ENCODE measurements at places on chromosomes 7 and 10.

DNA sequence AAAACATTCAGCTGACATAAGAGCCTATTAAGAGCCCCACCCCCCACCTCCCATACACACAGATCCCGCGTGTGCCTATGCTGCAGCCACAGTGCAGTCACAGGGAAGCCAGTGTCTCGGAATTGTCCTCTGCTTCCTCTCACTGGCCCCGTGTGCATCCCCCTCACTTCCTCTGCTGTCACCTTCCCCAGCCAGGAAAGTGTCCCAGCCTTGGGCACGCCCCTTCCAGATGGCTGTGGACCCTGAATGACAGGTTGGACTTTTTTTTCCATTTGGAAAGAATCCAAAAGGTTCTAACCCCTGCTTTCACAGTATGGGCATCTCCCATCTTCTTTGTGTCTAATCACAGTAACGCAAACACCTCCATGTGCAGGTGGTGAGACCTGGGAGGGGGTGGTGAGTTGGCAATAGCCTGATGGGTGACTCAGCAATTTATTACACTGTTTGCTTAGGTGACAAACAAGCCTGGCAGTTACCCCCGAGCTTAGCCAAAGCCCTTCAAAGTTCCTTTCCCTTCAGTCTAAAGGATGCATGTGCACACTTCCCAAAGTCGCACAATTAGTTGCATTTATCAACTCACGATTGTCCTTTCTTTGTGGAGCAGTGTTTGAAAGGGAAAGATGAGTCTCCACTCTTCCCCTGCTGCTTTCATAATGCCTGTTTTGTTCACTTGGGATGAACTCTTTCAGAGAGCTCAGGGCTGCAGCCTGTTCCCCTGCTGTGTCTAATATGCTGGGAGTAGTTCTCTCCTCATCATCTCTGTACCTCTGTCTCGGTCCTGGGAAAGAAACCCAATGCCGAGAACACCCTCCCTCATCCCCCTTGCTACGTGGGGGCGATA is 67.5 kb upstream of the EFCAB10 start:
- no peak for DNase-seq

DNA sequence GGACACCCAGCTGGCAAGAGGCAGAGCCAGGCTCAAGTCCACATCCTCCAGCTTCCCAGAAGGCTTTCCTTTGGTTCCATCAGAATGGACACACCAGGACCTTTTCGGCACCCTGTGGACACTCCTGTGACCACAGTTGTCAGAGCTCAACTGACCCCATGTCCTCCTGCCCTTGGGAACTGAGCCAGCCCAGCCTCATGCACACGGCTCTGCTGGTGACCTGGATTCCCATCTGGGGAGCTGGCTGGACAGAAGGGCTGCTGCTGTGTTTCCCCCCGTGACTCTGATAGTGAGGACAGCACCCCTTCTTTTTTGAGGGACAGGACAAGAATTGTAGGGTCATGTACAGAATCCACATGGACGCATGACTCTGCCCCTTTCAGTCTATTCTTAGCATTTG is 289.2 kb downstream of the WDR37 start:
- no peak for DNase-seq

DNA sequence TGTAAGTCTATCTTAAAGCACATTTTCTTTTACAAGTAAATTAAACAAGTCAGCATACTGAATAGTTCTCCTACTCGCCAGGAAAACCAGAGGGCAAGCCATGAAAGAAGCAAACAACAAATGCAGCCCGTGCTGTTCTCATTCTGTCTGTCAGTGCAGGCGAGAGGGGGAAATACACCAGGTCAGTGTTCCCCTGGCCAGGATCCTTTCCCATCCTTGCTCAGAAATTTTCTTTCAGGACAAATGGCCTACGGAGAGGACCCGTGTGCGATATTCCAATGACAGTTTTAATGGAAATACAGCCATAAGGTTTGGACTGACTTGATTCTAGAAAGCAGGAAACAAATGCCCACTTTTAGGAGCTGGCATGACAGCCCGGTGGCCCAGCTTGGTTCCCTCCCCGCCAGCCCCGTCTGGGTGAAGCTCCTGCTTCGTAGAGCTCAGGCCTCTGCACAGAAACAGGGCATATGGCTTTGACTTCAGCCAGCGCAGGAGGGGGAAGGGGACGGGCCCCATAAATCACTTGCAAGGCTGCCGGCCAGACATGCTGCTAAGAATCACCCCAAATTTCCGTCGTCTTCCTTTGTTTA is 67.8 kb downstream of the FRMD4A start:
- DNase-seq = no peak

DNA sequence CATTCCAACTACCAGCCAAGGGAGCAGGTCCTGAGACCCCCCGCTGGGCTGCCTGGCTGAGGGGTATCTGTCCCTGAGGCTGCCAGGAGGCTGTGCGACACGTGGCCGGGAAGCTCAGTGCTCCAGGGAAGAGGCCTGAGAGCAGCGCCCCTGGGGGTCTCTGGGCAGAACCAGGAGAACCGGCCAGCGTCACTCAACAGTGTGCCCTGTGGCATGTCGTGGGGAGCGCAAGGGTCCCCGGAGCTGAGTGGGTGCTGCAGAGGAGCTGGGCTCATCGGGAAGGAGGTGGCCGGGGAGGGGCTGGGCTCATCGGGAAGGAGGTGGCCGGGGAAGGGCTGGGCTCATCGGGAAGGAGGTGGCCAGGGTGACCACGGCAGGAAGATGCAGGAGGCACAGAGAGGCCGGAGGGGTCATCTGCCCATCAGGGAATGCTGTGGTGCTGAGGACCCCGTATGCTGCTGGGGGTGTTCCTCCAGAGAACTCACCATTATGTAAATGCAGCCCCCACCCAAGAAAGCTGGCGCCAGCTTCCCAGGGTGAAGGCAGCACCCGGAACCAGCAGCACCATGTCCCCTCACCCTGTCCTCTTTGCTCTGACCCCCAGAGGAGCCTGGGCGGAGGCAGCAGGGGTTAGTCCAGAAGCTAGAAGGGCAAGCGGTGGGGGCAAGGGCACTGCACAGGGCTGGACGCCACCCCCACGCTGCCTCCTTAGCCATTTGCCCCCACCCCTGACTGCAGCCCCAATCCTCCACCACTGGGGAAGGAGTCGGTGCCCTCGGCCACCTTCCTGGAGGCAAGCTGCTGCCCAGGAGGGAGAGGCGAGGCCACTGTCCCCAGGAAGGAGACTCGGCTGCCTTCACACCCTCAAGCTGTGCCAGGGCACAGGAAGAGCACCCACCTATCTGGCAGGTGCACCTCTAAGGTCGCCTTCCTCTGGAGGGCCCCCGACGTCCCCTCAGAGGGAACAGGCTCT is 33.3 kb downstream of the CALML3 start:
- DNase-seq = no peak

GRCh38 chr10:1762076-1762475 is 24.8 kb upstream of the ADARB2 start:
- no peak for DNase-seq

DNA sequence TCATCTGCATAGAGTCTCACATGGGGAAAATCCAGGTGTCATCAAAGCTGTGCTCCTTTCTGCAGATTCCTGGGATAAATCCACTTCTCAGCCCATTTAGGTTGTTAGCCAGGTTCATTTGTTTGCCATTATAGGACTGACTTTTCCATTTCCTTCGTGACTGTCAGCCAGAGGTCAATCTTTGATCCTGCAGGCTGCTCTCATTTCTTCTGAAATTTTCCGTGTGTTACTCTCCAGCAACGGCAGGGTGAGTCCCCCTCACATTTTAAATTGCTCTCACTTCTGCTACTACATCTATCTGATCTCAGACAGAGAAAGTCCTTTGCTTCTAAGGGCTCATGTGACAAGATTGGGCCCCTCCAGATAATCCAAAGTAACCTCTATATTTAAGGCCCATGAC is 150.7 kb upstream of the BET1 start:
- DNase-seq = no peak

GRCh38 chr7:27774717-27775328 is 34.9 kb downstream of the TAX1BP1 start:
- DNase-seq = no peak

GRCh38 chr7:29478687-29479240 is 84.9 kb upstream of the PRR15 start:
- no peak for DNase-seq

- no peak for DNase-seq
Observed at GRCh38 chr7:157009778-157010587, 480 bp downstream of the MNX1 start.

DNA sequence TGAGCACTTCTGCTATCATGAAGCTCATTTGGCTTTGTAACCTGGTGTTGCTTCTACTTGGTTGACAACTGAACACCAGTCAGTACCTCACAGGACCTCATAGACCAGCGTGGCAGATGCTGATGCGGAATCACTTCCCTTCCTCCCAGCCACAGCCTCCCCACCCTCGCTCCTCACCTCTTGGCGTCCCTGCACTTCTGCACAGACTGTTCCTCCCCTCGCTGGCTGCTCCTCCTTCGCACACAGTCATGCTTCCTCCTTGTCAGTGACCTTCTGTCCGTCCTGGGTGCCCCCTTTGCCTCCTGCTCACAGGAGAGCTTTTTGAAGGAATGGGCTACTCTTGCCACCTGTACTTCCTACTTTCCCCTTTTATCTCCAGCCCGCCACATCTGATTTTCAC is 61.4 kb upstream of the CTBP2 start:
- DNase-seq = no peak

- DNase-seq = no peak
Observed at GRCh38 chr10:113858541-113858940, 4.1 kb downstream of the NHLRC2 start.

GRCh38 chr7:158816271-158816670 is 13.0 kb downstream of the ESYT2 start:
- no peak for DNase-seq

GRCh38 chr10:108783897-108784296 is 1139.4 kb downstream of the XPNPEP1 start:
- DNase-seq = no peak

- DNase-seq = no peak
Observed at GRCh38 chr10:21078410-21079329, 181.6 kb upstream of the NEBL start.

GRCh38 chr7:154929006-154929726 is 73.8 kb downstream of the PAXIP1 start:
- no peak for DNase-seq

GRCh38 chr7:31651234-31652062 is 35.6 kb upstream of the PPP1R17 start:
- DNase-seq = no peak

- no peak for DNase-seq
Observed at GRCh38 chr7:102044984-102045673, 227.7 kb downstream of the CUX1 start.

DNA sequence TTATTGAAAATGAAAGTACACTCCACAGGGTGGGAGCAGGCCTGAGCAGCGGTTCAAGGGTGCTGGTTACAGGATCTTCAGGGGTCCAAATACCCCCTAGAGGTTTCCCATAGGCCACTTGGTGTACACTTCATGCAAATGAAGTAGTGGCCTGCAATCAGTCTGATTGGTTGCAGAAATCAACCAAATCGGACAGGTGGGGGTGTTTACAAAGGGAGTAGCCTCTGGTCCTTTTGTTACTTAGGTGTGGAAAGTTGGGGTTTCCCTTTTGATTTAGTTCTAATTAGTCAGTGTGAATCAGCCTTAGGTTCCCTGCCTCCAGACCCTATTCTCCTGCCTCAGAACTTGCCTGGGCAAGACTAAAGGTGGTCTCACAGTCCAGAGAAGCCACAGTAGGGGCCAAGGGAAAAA is 49.6 kb downstream of the SYPL1 start:
- DNase-seq = no peak

DNA sequence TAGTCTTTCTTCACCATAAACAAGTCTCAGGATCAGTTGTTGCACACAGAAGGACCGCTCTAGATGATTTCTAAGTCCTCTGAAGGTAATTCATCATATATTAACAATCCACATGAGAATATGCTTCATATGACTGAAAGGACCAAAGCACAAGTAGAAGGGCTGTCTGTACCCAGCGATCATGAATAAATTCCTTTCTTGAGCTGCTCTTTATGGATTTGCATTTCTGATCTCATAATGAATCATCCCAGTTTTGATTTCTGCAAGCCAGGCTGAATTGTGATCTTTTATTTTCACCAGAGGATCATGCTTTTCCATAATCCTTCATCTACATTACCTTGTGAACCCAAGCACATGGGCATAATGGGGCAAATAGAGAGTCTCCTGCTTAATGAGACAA is 675.6 kb downstream of the MAGI2 start:
- no peak for DNase-seq

GRCh38 chr10:50367732-50368131 is 116.4 kb upstream of the ASAH2 start:
- DNase-seq = no peak

DNA sequence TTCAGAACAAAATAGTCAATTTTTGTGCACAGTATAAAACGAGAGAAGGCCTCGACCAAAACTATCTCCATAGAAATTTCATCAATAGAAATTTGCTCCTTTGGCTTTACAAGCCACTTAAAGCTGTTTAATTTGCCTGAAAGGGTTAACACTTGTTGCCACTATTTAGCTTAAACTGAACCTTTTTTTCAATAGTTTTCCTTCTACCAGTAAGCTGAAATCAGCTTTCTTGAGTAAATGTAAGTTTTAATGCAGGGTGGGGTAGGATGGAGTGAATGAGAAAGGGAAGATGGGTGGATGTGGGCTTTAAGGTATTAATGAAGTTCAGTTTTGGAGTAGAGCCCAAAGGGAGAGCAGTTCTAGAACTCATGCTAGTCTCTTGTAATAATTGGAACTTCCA is 39.5 kb downstream of the ARL4A start:
- no peak for DNase-seq

Data from activated CD4-positive, alpha-beta T cell treated with anti-CD3 and anti-CD28 coated beads for 1 hour (primary cell).